ENCODE measurements at places on chromosomes 3 and 15.

- DNase-seq: no peak
These were observed 38.1 kb downstream of the TRAK1 start for GRCh38 chr3:42129014-42129953.

DNA sequence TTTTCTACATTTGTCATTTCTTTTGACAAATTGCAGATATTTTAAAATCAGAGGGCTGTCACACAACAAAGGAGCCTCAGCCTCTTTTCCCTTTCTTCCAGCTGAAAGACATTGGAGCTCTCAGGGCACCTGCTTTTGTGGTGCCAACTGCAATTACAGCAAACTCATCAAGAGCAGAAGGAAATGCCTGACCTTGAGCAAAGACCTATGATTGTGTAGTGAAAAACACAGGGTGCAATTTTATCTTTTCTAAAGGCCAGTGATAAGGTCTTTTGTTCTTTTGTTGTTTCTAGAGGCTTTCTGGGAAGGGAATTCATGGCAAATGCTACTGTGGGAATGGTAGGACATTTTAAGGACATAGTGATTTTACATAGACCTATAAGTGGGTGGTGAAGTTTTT lies 214.3 kb downstream of the OXSM start:
- no peak for DNase-seq

DNA sequence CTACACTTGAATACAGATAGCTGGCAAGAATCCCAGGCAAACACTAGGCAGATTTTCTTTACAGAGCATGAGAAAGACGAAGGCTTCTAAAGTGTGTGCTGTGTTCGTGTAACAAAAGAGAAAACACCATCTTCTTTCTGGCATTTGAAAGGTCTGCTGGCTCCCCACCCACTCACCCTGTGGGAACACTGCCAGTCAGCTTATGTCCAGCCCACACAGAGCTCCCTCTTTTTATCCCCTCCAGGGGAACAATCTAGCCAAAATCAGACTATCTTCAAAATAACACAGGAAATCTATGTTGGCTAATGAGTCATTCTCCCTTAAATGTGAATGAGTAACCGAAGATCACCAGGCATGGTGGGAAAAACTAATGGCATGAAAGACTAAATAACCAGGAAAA lies 45.6 kb upstream of the PAQR5 start:
- peak; percentile 45 for DNase-seq

DNA sequence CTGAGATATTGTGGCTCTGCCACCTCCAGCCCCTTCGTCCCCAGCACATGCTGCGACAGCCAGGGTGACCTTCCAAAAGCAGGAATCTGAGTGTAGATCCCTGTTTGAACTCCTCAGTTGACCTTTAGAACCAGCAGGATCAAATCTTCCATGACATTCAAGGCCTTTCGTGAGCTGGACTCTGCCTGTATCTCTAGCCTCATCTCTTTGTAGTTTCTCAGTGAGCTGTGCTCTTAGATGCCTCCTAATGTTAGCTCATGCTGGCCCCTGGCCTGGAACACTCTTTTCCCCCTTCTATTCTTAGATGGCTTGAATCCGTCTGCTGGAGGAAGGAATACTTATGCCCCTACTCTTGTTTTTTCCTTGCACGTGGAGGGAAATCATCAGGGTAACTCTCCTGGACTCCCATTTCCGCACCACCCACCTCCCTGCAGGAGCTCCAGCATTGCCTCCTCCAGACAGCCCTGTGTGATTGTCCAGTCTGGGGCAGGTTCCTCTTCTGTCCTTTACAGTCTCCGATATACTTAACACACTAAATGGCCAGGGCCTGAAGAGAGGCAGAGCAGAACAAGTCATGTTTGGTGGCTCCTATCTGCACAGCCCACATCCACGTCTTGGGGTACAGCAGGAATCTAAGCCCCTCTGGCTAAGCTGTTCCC lies 26.7 kb upstream of the CHRNB4 start:
- no peak for DNase-seq

- DNase-seq: no peak
These were observed 8.4 kb downstream of the VWA5B2 start for GRCh38 chr3:184237807-184238206.

GRCh38 chr3:46412786-46413298 lies 5.8 kb downstream of the CCRL2 start:
- DNase-seq: no peak

DNA sequence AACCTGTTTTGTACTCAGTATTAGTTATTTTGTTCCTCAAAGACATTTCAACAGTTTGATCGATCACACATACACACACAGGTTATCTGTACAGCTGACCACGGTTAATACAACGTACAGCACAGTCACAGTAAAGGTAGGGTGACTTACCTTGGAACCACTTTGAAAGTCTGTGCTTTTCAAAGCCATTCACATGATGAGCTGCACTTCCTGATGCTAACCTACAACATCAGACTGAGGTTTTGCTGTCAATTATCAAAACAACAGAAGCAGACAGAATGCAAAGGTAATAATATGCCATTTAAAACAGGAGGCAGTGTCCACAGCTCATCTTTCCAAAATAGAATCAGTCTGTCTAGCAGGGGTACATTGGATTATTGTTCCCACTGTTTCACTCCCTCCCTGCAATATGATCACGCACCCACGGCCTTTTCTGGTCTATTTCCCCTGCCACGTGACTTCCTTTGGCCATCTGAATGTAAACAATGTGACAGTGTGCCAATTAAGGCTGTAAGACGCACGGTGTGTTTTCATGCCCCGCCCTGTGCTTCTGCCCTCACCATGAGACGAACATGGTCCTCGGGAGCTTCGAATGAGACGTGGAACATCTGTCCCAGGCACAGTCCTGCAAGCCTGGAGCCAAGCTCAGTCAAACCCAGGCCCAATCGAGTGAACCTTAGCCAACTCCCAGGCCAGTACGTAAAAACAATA lies 102.4 kb downstream of the FMN1 start:
- DNase-seq: no peak

Data from HS-5 (cell line).